Dorsolateral prefrontal cortex (tissue), 122 donors: ENCODE measurements at places on chromosomes 11 and 22.
A peak's percentile ranks its signal among the peaks of the same experiment; 100 is the strongest.

DNA sequence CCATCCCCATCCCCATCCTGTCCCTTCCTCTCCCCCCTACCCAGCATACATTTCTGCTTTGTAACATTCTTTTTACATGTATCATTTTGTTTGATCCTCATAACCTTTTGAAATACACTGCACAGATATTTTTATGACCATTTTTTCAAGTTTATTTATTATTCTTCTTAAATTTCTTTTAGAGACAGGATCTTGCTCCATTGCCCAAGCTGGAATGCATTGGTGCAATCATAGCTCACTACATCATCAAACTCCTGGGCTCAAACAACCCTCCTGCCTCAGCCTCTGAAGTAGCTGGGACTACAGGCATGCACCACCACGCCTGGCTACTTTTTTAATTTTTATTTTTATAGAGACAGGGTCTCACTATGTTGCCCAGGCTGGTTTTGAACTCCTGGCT, 99.4 kb upstream of the AKIP1 start:
- DNase-seq: no peak

DNA sequence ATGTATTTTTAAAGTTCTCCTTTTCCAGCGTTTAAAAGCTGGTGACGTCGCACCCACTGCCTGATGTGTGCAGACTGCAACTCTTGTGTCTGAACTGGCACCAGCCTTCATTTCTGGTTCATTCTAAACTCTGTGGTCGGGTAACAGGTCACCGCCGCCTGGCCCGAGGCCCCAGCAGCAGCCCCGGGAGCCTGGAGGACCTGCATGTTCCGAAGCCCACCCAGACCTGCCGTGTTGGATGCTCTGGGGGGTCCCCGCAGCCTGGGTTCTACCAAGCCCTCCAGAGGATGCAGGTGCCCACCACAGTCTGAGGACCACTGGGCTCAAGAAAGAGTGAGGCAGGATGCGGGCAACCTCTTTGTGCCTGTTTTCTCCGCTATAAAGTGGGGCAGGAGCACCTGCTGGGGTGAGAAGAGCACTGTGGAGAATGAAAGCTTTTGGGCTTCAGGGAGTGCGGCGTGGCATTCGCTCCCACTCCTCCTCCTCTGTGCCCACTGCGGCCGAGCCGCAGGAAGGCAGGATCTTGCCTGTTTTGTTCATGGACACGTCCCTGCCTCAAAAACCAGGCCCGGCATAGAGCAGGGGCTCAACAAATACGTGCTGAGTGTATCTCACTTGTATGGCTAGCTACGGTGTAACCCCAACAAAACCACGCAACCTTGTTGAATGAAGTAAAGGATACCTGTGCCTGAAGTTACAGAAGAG, 40.1 kb downstream of the CERK start:
- DNase-seq: no peak

DNA sequence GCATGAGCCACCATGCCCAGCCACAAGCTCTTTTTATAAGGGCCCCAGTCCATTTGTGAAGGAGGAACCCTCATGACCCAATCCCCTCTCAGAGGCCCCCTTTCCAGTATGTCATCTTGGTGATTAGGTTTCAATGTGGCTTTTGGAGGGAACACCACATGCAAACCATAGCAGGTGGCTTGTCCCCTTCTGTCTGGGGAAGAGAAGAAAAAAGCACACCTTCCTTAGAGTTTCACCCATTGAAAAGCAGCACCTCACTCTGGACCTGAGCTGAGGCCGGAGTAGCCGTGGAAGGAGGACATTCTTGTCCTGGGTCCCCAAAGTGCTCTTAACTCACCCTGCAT, 25.4 kb downstream of the NEAT1 start:
- DNase-seq: no peak

DNA sequence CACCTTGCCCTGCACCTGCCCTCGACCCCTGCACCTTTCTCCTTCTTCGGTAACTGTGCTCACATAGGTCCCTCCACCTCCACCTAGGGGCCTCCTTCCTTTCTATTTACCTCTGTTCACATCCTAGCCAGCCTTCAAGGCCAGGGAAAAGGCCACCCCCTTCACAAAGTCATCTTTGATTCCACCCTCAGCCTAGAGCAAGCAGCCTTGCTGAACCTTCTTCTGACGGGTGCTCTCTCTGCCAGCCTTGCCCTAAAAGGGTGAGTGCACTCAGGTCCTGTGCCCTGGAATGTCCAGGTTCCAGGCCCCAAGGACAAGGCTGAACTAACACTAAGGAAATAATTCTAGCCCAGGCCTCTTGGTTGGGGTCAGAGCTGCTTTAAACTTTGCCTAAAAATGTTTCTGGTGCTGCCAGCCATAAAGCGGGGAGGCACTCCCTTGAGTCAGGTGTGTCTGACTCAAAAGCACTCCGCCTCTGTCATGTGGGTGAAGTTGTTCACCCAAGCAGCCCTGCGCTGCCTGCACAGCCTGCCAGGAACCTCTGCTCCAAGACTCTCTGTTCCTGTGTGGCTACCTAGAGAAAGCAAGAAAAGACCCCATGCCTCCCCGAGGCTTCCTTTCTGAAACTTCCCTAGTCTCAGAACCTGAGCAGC, 9.2 kb upstream of the FAM83F start:
- DNase-seq: no peak

GRCh38 chr11:126163074-126163700, 48.3 kb downstream of the RPUSD4 start:
- no peak for DNase-seq

DNA sequence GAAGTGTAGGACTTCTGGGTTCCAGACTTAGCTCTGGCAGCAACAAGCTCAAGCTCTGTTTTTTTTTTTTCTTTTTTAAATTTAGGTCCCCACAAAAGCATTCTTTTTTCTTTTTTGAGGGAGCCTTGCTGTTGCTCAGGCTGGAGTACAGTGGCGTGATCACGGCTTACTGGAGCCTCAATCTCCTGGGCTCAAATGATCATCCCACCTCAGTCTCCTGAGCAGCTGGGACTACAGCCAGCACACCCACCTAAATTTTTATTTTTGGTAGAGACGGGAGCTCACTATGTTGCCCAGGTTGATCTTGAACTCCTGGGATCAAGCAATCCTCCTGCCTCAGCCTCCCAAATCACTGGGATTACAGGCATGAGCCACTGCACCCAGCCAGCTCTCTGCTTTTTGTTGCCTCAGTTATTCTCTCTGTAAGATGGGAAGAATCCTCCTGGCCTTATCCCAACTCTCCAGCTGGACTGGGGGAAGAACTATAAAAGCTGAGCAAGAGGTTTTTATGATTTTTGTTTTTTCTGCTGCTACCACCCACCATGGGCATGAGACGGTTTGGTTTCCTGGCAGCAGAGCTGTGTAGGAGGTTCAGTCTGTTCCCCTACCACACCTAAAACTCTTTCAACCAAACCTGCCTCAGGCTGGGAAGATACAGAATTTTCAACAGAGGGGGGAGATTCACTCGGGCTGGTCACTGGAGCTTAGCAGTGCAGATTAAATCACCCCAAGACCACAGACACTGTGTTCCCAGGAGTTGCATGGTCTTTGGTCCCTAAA, 11.6 kb upstream of the MTFP1 start:
- peak; percentile 47 for DNase-seq

- DNase-seq: no peak
These were observed 17.4 kb upstream of the H19 start for GRCh38 chr11:2015025-2015424.

DNA sequence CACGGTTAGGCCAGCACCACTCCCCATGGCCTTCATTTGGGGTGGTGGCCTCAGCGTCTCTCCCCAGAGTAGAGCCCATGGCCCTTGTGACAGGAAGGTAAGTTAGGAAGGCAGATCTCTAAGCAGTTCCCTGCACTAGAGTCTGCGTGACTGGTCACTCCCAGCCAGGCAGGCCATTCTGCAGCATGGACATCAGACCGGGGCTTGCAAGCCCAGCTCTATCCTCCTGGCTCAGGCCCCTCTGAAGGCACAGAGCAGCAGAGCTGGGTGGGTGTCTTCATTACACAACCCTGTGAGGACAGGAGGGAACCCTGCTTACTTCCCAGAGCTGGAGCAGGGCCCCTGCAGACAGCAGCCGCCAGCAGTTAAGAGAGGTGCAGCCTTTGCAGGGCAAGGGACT, 77.3 kb downstream of the PIWIL3 start:
- no peak for DNase-seq

GRCh38 chr22:22847241-22847640, 40.4 kb upstream of the IGLL5 start:
- DNase-seq: no peak

DNA sequence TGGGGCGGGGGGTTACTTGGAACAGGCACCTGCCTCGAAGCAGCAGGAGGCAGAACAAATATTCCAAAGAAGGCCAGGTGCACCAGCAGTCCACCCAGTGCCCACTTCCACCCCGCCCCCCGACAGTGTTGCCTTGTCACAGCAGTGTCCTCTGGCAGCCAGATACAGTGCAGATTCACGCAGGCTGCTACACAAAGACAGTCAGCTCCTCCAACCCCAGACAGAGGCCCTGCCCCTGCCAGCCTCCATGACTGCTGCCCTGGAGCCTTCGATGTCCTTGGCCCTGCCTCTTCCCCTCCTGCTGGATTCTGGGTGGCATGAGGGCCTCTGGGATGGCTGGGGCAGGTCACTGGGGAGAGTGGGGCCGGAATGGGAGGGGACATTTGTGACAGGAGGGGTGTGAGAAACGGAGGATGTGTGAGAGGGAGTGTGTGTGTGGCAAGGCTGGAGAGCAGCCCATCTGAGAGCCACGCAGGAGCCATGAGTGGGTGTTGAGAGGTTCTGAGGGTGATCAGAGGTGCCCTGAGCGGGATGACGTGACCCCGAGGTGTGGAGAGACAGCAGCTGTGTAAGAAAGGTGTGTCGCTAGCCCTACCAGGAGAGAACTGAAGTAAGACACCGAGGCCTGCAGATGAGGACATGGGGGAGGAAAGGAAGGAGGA, 173.7 kb downstream of the CEP164 start:
- no peak for DNase-seq

DNA sequence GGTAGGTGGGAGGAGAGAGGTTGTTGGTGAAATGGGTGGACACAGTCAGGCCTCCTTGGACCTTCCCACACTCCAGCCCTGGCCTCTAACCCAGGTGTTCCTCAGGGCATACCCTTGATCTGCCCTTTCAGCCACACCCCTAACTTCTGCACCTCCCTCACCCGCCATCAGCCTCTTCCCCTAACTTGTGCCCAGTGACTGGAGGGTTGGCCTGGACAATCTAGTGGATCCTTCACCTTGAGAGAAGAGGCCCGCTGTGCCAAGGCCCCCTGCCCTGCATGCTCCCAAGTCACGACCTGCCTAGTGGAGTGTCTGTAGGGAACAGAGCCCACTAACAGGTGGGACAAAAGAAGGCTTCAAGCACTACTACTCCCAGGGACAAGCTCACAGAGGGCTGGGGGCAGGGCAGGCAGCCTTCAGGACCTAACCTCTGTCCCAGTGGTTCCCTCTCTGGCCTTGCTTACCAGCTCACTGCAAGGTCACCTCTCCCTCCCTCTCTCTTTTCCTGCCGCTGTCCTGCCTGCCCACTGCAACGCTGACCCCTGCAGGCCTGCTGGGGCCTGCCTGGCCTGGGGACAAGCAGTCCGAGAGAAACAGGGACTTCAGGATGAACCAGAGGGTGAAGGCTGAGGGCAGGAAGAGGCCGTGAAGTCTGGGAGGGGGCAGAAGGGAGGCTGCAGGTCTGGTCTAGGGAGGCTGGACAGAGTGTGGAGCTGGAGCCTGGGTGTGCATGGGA, 3.3 kb downstream of the SYT7 start:
- DNase-seq: no peak

DNA sequence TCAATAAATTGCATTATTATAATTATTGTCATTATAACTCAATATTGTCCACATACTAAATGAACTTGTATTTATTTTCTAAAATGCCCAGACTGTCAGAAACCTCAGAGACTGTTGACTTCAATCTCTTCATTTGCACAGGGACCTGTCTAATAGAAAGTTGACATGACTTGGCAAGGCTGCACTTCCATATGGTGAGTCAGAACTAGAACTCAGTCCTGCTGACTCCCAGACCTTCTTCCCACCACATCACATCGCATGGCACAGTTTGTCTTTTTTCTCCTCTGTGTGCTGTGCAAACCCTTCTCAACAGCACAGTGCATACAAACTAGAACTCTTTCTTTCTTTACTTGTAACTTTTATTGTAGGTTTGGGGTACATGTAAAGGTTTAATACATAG, 215.1 kb upstream of the BLID start:
- DNase-seq: no peak

DNA sequence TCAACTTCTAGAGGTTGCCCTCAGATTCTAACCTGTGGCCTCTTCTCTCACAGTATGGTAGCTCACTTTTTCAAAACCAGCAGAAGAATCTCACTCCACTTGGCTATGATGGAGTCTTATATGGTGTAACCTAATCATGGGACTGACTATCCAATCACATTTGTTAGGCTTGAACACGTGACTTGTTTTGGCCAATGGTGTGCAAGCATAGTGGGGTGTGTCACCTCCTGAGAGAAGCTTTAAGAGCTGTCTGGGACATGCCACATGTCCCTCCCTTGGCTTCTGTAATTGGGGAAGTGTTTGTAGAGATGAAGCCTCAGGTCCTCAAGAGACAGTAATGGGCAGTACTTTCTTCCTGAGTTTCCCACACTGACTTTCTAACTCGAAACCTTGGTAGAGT, 12.8 kb upstream of the SMIM38 start:
- DNase-seq: no peak

DNA sequence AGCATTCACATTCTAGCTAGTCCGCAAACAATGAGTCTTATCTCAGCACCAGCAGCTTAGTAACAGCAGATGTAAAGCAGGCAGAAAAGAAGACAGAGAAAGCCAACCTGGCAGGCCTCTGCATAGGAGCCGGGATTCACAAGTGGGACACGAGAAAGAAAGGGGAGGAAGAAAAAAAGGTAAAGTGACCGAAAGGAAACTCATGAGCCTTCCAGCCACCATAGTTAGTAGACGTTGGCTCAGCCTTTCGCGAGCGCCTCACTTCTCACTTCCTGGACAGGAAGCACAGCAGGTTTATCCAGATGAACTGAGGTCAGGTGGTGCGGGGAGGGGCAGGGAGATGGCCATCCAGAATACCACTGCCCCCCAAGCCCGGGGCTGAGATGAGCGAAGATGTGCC, 19.7 kb upstream of the KAT5 start:
- DNase-seq: no peak

GRCh38 chr22:36901411-36902142, 11.9 kb upstream of the CSF2RB start:
- DNase-seq: no peak
